NB4 (cell line): ENCODE measurements at places on chromosomes 6 and 20.

GRCh38 chr6:56250266-56250665, 2.9 kb upstream of the COL21A1 start:
- DNase-seq: no peak

DNA sequence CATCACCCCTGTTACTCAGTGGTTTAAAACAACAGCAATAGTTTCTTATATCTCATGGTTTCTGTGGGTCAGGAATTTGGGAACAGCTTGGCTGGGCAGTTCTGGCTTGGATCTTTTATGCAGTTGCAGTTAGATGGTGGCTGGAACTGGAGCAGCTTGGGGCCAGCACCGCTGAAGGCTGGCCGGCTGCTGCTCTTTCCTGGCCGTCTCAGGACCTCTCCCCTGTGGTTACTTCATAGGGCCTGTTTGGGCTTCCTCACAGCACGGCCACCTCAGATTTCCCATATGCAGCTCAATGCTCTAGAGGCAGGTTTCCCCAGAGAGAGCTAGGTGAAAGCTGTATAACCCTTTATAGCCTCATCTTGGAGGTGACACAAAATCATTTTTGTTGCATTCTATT, 15.6 kb downstream of the PKIG start:
- no peak for DNase-seq

- no peak for DNase-seq
Measured at GRCh38 chr6:159117563-159117962, 51.6 kb upstream of the FNDC1 start.

GRCh38 chr6:128586095-128586494, 65.7 kb upstream of the PTPRK start:
- no peak for DNase-seq

GRCh38 chr6:21213492-21213891, 380.1 kb upstream of the SOX4 start:
- DNase-seq: no peak

GRCh38 chr6:108873971-108874370, 25.7 kb downstream of the ARMC2 start:
- no peak for DNase-seq

DNA sequence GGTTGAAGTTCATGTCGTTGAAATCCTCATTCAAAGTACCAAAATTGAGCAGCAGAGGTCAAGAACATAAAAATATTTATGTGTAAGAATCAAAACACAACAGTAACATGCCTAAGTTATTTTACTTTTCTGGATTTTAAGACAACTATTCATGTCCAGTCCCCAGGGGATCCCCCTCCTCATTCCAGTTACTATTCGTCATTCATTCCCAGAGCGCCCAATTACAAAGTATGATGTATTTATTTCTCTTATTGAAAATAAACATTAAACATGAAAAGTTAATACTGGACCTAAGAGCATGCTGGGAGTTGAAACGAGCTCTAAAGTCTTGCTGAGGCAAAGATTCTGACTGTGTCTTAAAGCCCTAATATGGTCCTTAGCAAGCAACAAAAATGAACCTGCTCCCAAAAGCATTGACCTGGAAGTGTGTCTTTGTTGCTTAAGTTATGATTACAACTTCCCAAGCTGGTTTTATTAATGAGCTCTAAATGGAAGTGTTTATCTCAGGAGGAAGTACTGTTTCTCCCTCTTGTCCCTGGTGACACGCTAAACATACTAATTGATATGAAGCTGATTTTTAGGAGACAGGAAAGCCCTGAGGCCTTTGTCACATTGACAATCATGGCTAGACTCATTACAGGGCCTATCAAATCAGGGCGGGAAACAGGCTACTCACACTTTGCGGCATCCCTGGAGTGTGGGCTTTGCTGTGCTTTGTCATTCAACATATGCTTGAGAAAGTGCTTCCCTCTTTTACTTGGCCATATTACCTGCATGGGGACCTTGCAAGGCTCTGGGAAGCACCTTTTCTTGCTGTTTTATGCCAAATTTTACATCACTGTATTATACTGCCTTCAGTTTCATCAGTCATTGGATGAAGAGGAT, 192.2 kb upstream of the DTNBP1 start:
- DNase-seq: peak; percentile 9

DNA sequence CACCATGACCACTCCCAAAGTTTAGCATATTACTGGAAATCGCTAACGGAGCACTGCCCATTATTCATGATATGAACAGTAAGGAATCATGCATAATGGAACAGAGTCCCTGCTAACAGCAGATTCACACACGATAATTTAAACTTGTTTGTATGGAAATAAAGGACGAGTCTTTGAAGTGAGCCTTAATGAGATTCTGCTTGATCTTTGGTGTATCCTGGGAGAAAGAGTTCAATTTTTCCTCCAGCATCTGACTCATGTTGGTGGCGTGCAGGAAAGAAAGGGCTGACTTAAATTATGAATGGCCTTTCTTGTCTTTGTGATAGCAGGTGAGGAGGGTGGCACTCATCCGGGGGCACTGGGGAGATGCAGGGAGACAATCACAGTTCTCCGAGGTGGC, 194.6 kb downstream of the ZNF217 start:
- DNase-seq: no peak

DNA sequence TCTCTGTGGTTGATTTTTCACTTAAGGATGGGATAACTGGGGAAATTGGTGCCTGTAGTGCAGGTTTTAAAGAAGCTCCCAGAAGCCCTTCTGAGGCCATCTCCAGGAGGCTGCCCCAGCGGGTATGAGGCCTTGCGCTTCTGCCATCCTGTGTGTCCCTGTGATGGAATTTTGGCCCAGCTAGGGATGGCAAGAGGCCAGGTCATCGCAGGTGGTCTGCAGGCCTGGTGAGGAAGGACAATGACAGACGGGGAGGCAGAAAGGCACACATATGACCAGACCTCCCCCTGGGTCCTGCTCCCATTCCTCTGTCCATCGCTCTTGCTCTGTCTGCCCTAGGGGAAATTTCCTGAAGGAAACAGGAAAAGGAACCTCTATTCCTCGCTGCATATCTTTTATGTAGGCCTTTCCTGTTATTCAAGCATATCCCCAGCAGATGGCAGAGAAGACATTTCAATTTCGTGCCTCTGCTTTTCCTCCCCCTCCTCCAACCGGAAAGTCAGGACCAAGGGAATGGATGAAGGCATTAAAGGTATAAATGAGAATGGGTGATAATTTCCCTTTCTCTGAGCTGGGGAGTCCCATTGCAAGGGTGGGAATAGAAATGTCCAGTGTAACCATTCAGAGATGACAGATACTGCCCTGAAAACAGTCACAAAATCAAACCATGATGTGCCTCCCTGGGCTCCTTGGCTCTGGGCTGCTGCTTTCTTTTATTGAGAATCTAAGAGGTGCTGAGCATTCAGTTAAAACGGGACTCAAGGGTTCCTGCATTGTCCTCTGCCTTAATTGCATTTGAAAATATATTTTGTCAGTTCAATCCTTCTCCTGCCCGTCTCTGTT, 17.6 kb upstream of the HLA-F start:
- DNase-seq: no peak

- peak; percentile 45 for DNase-seq
Measured at GRCh38 chr6:165889636-165890403, 226.8 kb upstream of the PDE10A start.

GRCh38 chr6:2823104-2823850, 18.4 kb downstream of the SERPINB1 start:
- DNase-seq: no peak

DNA sequence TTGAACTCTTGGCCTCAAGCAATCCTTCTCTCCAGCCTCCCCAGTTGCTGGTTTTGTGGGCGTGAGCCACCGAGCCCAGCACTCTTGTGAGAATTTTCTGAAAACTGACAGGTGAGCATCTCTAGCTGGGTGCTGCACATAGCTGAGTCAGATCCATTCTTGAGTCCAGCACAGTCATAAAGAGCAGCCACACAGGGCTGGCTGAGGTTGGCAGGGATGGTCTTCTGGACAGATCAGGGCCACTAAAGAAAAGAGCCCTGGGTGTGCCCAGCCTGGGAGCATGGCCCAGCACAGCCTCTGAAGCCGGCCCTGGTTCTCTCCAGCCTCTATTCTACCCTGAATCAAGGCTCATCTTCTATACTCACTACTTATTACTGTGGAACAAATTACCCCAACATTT, 11.5 kb downstream of the DLGAP4 start:
- no peak for DNase-seq

GRCh38 chr20:57244627-57245214, 21.7 kb downstream of the BMP7 start:
- peak; percentile 29 for DNase-seq

DNA sequence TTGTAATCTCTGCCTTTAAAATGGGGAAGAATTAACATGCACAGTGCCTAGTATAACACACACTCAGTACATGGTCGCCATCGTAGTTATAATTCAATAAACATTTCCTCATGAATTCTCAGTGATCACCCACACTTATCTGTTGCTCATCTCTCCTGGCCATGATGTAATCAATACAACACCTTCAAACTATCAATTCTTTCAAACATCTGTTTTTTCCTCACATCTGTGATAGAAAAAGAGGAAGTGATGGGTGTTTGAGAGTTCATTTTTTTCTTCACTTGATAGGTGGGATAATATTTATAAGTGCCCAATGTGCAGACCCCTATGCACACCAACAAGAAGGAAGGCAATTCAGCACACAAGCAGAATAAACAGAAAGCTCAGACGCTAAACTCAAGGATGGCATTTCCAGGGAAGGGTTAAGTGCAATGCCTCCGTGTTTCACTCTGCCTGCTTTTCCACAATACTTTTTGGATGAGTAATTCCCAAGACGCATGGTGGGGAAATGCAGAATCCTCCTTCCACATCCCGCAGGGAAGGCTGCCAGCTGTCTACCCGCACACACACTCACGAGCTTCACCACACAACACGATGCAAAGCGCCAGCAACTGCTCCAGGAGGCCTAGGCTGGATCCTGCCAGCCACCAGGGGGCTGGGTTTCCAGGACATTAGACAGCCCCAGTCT, 100.3 kb downstream of the GMPR start:
- DNase-seq: no peak

GRCh38 chr6:53513519-53513966, 31.4 kb downstream of the GCLC start:
- no peak for DNase-seq

DNA sequence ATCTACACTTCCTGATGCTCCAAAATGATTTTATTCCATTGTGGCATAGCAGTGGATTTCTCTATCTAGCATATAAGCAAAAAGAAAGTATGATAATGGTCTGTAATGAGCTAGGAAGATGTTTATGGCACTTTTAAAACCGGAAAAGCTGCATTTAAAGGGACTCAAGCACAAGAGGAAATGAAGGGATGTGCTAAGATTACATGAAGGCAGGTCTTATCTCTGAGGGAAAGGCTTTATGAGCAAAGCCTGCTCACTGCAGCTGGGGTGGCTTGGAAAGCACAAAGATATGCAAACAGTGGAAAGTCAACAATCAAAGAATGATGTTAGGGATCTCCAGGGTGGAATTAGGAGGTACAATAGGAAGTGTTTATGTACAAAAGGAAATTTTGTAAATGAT, 138.2 kb downstream of the TENT5A start:
- peak; percentile 49 for DNase-seq

DNA sequence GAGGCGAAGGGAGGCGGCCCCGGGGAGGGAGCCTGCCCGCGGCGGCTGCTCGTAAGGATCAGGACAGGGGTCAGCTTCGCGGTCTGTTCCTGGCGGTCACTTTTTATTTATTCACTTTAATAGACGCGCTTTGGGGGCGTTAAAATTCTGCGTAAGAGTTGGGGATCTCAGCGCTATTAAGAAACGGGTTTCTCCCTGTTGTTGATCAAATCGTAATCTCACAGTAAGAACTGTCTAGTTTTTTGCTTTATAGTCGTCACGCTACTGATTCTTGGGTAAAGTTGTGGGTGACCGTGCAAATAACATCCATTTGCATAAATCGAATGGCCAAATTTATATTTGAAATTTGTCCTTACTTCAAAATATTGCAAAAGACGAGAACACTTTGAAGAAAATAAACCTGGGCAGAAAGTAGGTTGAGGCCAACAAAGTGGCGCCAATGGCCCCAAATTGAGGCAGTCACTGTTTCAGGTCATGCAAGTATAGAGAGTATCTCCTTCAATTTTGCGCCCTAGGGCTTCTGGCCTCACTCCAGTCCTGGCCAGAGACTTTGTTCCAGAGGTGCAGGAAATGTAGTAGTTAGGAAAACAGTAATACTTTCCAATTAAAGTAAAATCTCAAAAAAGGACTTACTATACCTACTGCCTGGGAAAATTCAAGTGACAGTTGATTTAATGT, 963 bp upstream of the RMND1 start:
- DNase-seq: peak; percentile 42

DNA sequence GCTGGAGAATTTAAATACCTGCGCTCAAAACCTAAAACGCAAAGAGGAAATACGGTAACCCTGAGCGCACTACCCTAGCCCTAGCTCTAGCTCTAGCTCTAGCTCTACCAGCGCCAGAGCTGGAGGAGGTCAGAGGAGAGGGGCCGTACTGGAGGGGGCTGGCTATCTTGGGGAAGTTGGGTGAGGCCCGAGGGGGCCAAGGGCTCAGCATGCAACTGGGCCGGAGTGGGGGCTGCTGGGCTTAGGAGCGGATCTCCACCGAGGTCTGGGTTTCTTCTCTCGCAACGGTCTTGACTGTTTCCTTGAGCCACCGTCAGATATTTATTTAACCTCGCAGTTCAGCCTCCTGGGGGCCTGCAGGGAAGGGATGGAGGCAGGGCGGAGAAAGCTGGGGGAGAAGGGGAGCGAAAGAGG, 91.0 kb downstream of the NCR2 start:
- DNase-seq: peak; percentile 75

DNA sequence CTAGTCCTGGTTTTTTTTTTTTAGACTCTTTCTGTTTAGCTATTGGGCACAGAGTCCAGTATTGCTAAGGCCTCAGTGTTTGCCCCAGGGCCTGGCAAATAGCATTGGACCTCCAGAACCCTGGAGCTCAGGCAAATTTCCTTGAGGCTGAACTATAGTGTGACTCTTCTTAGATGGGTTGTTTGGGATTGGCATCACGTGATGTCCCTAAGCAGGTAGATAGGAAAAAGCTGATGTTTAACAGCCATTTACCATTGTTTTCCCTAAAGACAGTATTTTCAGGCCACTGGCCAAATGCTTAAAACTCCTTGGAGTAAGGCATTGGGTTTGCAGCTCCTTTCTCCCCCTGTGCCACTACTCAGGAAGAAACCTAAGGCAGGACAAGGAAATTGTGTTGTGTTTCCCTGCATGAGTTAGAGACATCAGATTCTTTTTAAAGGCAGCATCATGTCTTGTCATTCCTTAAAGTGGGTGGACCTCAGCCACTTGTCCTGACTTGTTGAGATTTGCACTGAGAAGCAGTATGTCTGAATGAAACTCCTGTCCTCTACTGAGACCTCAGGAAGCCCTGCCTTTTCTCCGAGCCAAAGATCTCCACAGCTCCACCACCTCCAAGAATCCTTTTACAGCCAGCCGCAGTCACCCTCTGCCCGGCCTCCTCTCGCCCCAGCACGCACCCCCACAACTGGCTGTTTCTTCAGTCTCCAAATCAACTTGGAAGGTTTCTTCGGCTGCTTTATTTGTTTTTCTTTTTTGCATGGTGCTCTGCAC, 46.2 kb upstream of the RNF144B start:
- DNase-seq: no peak

- DNase-seq: peak; percentile 17
Measured at GRCh38 chr6:18099511-18099910, 23.0 kb downstream of the NHLRC1 start.
